Activated T-cell treated with anti-CD3 and anti-CD28 coated beads, Interleukin-2, amount 50 U/mL, for 48 hours (primary cell): ENCODE measurements at places on chromosomes 4 and X.

GRCh38 chr4:149956678-149957077 is 121.6 kb upstream of the DCLK2 start:
- no peak for DNase-seq

DNA sequence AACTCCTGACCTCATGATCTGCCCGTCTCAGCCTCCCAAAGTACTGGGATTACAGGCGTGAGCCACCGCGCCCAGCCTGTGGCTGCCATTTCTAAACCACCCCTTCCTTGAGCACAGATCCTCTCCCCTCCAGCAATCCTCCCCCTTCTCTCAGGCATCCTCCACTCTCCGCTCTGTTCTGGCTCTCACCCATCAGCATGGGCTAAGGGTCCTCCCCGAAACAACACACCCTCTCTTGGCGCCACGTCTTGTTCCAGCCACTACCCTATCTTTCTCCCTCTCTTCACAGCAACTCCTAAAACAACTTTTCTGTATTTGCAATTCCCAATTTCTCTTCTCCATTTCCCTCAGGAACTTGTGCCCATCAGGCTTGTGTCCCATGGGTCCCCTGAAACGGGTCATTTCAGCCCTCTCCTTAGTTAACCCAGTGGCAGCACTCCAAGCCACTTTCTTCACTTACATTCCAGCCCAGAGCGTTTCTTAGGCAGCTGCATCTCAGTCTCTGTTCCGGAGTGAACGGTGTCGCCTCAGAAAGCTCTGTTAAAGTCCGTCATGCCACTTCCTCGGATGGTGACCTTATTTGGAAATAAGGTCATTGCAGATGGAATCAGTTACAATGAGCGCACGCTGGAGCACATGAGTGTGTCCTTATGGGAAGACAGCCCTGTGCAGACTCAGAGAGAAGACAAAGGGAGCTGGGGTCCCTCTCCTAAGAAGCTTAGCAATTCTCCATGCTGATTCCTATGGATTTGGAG is 28.3 kb upstream of the CLDN24 start:
- no peak for DNase-seq

DNA sequence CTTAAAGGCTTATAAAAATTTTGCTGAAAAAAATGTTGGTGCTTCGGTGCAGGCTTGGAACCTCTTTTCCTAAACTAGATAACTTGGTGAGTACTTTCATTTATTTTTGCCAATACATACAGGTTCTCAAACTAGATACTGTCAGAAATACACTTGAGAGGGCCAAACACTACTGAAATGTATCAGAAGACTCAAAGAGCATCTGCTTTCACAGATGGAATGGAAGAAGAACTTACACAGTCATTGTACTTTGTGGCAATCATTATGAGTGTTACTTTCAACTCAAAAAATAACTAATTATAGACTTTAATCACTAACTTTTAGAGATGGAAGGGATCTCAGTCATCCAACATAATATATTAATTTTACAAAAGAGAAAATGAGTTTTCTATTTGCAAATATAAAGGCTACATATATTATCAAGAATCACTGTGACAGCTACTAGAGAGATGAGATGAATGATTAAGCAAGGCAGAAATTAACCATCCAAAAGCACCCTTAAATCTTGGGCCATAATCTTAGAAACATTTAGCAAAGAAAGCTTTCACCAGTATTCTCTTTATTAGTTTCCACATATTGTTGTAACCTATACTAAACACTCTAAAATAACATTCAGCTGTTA is 1.0 kb downstream of the ENAM start:
- DNase-seq = no peak

DNA sequence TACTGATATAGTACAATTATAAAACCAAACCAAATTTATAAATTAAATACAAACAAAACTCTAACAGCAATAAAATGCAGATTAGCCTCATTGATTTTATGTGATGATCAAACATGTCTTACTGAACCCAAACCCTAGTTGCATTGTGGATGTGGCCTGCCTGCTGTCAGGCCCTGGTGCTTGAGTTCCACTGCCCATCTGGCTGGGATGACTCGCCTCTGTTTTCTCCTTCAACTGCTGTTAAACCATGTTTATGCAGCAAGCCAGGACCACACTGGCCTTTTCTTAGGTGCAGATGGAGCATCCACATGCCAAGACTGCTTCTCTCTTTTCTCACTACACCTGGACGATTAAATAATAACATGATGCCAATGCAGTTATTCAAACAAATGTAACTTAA is 22.6 kb downstream of the NAP1L5 start:
- DNase-seq = no peak

DNA sequence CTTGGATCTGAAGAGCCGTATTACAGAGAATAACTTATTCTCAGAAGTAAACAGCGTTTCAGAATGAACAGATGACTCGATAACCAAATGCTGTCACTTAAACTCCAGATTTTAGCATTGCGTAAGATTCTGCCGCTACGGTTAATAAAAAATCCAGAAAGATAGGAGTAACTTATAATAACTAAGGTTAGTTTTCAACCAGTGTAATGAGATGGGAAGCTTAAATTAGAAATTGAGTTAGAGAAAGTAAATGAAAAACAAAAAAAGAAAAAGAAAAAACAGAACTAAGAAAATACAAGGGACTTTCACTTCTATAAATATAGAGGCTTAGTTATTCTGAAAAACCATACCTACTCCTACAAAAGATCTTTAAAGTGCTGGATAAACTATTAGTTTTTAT is 13.1 kb upstream of the PARM1 start:
- DNase-seq = no peak
